ENCODE measurements at places on chromosomes 11 and 22. TPM values are rescaled to one million over a fixed set of nuclear protein-coding genes. Genes with fewer than 3 reads are reported as not detected.
A peak's percentile ranks its signal among the peaks of the same experiment; 100 is the strongest.

- DNase-seq: no peak
- H3K36me3 ChIP-seq: peaks cover 38% of the 10 kb centered on the region
- H3K4me1 ChIP-seq: peaks cover 56% of the 10 kb centered on the region
- no peak overlapping the region for H3K27ac ChIP-seq
- H3K4me3 ChIP-seq: peak overlapping the region; percentile 75
Observed at GRCh38 chr22:50201191-50202129, 649 bp downstream of the SELENOO start.

- H3K4me1 ChIP-seq: no peaks in the 10 kb centered on the region
- H3K36me3 ChIP-seq: no peaks in the 10 kb centered on the region
- DNase-seq: peak; percentile 42
- H3K4me3 ChIP-seq: no peak overlapping the region
Observed at GRCh38 chr22:44837481-44837880, 85.1 kb downstream of the ARHGAP8 start.

- no peaks in the 10 kb centered on the region for H3K36me3 ChIP-seq
- H3K4me3 ChIP-seq: no peak overlapping the region
- DNase-seq: no peak
- no peaks in the 10 kb centered on the region for H3K27me3 ChIP-seq
- no peak overlapping the region for H3K27ac ChIP-seq
- no peaks in the 10 kb centered on the region for H3K4me1 ChIP-seq
Observed at GRCh38 chr22:45805413-45805812, 133.8 kb downstream of the ATXN10 start.

DNA sequence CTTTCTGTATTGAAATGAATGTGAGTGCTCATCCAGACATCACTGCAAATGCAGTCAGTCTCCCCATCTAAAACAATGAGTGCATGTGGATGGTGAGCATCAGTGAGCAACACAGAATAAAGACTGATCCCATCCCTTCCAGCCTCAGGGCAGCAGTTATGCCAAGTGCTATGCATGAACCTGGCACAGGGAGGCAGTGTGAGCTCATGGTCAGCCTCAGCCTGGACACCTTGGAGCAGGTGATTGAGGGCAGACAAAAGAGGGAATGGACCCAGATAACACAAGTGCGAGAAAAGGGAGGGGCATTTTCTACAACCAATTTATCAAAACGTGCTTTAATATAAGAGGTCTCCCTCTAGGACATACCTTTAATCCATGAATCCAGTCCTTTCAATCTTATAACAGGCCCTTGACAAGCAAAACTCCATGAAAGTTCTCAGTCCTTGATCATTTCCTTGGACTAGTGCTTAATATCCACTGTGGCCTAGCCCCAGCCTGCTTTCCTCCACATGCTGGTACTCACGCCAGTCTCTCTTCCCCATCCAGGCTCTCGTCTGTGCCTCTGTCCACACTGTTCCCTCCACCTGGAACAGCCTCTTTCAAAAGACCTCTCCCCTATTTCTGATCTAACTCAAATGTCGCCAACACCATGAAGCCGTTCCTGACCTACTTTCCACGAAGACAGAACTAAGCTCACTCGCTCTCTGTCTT lies 50.5 kb upstream of the LRRC55 start:
- no peaks in the 10 kb centered on the region for H3K4me1 ChIP-seq
- H3K27me3 ChIP-seq: no peaks in the 10 kb centered on the region
- no peak overlapping the region for H3K27ac ChIP-seq
- peak; percentile 24 for DNase-seq
- H3K36me3 ChIP-seq: no peaks in the 10 kb centered on the region

Gene OVCH2
- 4.6 TPM for total RNA-seq

Gene FGF4
- total RNA-seq: not detected
